ENCODE measurements at places on chromosomes 1 and 21.
A peak's percentile ranks its signal among the peaks of the same experiment; 100 is the strongest.

DNA sequence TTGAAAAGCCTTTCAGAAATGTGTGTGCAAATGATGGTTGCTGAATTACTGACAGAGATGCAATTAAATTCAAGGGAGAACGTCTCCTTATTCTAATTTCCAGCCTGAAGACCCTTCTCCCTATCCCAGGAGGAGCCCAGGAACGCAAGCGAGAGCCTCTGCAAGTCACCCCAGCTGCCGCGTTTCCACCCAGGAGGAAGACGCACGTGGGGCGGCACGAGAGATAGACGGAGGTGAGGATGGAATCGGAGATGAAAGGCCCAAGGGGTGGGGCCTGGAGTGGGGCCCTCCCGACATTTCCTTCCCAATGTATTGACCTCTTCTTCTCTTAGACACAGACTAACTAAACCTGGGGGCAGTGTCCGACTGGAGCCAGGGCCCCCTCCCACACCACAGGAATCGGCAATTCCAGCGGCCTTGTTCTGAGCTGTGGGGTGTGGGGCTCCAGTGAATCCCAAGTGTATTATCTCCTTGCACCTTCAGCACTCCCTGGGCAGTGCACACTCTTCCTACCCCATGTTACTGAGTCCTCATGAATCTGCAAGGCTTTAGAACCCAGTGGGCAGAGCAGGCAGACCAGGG lies 322.5 kb downstream of the AJAP1 start:
- no peak for DNase-seq

GRCh38 chr1:153928245-153928644 lies 5.5 kb upstream of the GATAD2B start:
- DNase-seq, result no peak

DNA sequence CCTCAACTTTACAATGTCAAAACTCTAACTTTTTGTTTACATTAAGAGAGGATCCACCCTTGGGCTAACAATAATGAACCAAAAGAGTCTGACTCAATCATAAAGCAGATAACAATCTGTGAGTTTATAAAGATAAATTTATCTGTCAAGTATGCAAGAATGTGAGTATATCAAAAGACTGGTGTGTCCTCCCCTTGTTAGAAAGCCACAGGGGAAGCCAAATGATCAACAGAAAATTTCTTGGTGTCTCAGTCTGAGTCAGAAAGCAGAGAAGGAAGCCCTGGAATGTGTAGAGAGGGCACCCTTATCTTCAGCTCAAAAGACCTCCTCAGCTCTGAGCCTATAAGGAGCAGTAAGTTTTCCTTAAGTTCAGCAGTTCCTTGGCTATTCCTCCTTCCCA lies 13.9 kb upstream of the PDIK1L start:
- DNase-seq, result no peak

DNA sequence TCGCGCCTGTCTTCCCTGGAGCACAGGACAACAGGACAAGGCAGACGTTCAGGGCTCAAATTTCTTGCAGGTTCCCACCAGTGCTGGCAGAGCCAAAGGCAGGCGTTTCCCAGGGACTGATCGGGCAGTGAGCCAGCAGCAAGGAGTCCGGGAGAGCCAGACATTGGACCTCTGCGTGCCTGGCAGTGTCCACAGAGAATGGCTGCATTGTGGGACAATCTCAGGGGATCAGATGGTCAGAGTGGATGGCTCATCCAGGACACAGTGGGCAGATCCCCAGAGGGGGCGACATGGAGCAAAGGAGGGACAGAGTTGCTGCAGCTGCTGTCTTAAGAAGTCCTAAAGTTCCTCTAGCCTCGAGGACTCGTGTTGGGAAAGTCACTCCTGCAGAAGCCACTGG lies 4.6 kb downstream of the TMEM63A start:
- DNase-seq, result no peak

DNA sequence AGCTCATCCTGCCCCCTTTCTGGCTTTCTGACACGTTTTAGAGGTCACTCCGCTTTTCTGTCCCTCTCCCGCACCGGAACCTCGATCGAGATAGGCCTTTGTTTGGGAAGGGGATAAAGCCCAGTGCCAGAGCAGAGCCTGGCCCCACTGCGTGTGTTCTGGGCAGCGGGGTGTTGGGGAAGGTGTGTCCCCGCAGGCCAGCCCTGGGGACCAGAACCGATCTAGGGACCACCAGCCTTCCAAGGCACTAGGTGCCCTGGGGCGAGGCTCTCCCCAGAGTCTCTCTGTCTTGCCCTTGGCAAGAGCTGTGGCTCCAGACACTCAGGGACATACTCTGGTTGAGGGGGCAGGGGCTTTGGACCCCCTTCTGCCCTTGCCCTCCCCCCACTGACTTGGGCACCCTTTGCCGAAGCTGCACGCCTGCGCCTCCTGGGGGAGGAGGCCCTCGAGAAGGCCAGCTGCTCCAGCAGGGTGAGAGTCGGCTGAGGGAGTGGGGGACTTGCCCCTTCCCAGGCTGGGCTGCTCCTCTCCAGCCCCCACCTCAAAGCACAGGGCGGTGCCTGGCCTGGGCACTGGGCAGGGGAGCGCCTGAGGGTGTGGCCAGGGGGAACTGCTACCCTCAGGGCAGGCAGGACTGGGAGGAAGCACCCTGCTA lies 16.4 kb downstream of the PRXL2B start:
- no peak for DNase-seq

DNA sequence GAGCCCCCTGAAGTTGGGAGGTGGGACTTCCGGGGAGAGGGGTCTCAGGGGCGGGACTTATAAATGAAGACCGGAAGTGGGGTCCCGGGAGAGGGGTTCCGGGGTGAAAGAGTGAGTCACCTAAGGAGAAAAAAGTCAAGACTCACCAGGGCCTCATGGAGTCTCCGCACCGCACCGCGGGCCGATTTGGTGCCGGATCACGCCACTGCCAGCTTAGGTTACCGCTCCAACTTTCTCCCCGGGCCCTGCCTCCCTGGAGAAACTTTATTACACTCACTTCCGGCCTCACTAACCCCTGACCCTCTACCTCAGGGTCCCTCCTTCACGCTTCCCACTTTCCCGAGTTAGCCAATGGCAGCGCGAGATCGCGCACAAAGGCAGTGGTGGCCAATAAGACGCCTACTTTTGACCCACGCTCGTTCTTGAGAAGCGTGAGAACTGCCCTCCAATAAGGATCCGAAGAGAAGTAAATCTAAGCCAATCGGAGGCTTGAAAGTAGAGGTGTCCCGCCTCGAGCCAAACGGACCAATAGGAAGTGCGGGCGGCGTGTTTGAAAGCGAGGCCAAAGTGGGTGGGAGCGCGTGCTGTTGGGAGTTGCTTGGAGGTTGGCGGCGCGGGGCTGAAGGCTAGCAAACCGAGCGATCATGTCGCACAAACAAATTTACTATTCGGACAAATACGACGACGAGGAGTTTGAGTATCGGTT lies at the start of gene CKS1B:
CKS1B (plus strand) TSS at position 580 of the 706 bp plus-strand sequence; CDS start at position 645, 65 bp downstream.
- DNase-seq, result peak; percentile 90

- no peak for DNase-seq
Measured at GRCh38 chr1:248841702-248842395, 3.8 kb downstream of the ZNF672 start.

DNA sequence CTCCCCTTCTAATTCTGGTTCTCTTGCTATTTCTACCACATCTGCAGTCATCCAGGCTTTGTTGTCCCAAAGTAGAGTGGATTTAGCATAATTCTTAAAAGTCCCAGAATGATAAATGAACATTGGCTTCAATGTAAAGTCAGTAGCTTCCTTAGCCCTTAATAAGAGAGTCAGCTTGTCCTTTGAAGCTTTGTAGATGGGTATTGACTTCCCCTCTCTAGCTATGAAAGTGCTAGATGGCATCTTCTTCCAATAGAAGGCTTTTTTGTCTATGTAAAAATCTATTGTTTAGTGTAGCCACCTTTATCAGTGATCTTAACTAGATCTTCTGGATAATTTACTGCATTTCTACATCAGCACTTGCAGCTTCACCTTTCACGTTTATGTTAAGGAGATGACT lies 181.4 kb upstream of the B3GALT2 start:
- no peak for DNase-seq

- DNase-seq, result no peak
Measured at GRCh38 chr1:22217811-22218460, 75.0 kb upstream of the WNT4 start.

GRCh38 chr1:159944623-159945455 lies 574 bp downstream of the IGSF9 start:
- DNase-seq, result no peak

- no peak for DNase-seq
Measured at GRCh38 chr1:23100074-23100748, 68.4 kb downstream of the LUZP1 start.

DNA sequence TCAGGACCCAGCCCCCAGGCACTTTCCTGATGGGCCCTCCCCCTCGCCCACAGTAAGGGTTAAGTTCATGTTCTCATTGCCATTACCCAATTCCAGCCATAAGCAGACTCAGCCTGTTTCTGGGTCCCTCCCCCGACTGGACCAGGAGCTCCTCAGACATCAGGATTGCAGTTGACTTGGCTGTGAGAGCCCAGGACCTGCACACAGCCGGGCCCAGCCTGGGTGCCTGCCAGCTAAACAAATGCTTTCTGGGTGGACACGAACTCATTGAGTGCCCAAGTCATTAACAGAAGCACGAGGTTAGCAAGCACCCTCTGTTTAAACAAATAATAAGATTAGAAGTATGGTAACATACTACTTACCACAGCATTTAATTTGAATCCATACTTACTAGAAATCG lies 147.9 kb upstream of the POU3F1 start:
- DNase-seq, result no peak

DNA sequence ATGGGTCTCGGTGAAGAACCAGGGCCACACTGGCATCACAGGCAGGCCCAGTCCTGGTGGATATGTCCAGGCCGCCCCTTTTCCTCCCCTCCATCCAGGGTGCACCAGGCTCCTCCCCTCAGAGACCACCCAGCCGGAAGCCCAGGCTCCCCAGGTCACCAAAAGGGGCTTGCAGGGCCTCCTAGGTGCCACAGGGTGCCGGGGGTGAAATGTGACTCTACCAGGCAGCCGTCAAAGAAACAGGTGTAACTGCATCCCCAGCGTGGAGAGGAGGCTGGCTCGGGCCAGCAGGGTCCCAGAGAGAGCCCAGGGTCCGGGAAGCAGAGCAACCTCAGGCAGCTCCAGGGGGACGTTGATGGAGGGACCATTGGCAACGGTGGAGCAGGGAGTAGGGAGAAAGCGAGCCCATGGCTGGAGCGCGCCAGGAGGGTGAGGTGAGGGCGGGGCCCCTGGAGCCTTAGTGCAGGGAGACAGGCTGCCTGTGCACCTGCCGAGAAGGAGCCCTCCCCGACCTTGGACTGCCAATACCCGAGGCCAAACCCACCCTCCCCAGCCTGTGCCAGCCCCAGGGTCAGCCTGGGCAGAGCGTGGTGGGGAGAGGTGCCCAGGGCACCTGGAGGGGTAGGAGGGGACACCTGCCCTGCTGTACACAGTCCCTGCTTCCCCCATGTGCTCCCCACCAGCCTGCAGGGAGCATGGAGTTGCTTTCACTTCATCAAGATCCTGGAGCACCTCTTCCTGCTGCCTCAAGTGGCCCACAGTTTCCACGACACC lies 48.3 kb upstream of the POFUT2 start:
- DNase-seq, result no peak

GRCh38 chr1:245411245-245412036 lies 256.7 kb downstream of the KIF26B start:
- no peak for DNase-seq

DNA sequence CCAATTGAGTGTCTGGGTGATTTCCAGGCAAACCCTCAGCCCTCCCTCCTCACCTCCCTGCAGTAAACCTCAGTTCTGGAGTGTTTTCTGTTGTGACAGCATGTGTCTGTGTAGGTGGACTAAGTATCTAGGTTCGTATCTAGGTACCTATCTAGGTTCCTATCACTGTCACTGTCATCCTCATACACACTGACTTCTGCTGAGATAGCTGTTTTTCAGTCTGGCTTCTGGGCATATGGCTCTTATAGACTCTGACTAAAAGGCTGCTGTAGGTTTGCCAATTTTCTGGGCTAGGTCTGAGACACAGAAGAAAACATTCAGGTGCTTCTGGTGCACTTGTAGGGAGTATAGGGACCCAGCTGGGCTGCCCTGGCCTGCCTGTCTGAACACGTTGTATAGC lies 8.1 kb upstream of the TRIM67 start:
- DNase-seq, result no peak

DNA sequence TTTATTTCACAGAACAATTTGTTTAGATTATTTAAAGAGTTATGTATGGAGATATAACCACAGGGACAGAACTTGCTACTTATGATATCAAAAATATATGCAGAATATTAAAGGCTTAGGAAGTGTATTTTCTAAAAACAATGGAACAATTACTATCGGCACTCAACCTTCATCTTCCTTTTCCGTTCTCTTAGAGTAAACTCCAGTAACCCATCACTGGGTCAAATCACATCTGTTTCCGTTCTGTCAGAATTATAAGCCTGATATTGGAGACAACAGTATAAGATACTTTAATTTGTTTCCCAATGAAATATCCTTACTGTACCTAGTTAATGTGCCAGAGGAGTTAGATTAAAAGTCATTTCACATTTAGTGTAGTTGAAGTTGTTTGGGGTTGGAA lies 32.2 kb downstream of the DTL start:
- no peak for DNase-seq

- no peak for DNase-seq
Measured at GRCh38 chr1:48756683-48757316, 19.9 kb downstream of the BEND5 start.

GRCh38 chr1:234614081-234614489 lies 4.1 kb upstream of the IRF2BP2 start:
- DNase-seq, result no peak

- DNase-seq, result no peak
Measured at GRCh38 chr1:167273027-167273800, 52.5 kb downstream of the POU2F1 start.

- DNase-seq, result no peak
Measured at GRCh38 chr1:234618737-234619049, 8.7 kb upstream of the IRF2BP2 start.

- no peak for DNase-seq
Measured at GRCh38 chr1:232880354-232880753, 70.1 kb upstream of the NTPCR start.

DNA sequence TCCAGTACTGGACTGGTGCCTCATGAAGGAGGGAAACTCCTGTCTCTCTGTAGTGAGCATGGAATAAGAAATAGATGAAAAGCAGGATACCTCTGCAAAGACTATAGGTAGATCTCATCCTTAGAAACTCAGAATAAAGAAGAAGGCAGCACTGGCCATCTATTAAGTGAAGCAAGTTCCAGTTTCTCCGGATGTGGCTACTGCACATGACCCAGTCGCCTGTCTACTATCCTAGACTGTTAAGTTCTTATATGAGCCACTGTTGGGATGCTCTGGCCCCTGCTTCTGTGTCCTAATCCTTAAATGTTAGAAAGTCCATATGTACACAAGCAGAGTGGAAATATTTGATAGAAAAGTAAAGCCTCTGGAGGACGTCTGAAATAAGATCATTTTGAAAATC lies 2.2 kb downstream of the FASLG start:
- no peak for DNase-seq

DNA sequence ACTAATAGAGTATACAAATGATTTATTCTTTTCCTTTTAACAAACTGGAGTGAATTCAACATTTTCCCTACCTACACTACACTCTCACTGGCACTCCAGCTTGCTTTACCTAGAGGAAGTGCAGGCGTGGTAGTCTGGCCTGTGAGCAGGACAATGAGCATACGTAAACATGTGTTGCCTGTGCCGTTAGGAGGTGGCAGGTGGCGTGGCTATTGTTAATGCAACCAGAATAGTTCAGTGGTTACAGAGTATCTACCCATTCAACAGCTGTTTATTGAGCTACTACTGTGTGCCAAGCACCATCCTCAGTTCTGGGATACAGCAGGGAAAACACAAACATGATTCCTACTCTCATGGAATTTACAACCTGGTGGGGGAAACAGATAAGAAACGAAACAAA lies 299.7 kb upstream of the KAZN start:
- no peak for DNase-seq

- DNase-seq, result no peak
Measured at GRCh38 chr21:28345934-28346333, 646.7 kb downstream of the LTN1 start.

GRCh38 chr21:46171585-46171984 lies 12.7 kb downstream of the SPATC1L start:
- no peak for DNase-seq
